Uterus (tissue), 4 donors: ENCODE measurements at places on chromosomes 6 and 20. TPM values are rescaled to one million over a fixed set of nuclear protein-coding genes. Genes with fewer than 3 reads are reported as not detected.

- DNase-seq, result no peak
Measured at GRCh38 chr6:154931711-154932424, 63.2 kb upstream of the TIAM2 start.

DNA sequence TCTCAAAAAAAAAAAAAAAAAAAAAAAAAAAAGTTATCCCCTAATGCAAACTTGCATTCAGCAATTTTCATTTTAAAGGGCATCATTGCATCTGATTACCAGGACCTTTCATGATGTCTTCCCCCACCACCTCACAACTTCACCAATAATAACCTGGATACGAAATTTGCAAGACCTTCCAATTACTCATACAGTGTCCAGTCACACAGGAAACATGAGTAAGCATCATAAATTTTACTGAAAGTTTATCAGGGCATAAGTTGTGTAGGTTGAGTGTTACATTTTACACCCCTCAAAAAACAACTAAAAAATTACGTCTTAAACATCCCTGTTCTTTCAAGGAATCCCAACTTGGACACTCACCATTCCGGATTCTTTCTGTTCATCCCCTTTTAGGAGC lies 79.1 kb upstream of the ANKEF1 start:
- no peak for DNase-seq

GRCh38 chr6:140047321-140047720 lies 672.9 kb upstream of the CITED2 start:
- no peak for DNase-seq

DNA sequence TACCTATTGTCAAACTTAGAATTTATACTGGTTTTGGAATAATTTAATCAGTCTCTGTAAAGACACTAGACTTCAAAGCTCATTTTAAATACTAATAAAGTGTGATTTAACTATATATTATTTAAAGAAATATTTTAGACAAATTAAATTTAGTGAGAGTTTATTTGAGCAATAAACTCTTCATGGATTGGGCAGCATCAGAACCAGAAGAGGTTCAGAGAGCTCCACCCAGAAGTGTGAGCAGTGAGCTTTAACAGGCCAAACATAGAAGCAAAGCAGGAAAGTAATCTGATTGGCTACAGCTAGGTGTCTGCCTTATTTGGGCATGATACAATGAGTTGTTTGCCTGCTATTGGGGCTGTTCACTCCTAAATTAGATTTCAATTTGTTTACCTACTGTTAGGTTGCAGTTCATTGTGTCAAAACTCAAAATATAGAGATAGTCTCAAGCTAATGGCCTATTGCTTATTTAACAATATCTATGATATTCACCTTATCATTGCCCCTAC lies 355.1 kb upstream of the RNF217 start:
- DNase-seq, result no peak

DNA sequence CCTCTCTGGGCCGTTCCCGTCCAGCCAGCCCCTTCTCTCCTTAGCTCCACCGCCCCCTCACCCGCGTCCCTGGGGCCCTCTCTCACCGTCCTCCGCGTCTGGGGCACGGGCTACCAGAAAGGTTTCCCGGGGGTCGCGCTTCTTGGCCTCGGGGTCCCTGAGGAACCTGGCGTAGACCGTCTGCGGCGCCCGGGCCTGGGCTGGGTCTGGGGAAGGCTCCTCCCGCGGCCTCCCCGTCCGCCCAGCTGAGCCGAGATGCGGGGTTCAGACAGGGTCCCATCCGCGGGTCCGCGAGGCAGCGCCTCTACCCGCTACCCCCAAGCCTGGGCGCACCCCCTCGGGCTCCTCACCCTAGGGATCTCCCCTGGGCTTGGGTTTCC lies 1.1 kb downstream of the TULP1 start:
- no peak for DNase-seq

DNA sequence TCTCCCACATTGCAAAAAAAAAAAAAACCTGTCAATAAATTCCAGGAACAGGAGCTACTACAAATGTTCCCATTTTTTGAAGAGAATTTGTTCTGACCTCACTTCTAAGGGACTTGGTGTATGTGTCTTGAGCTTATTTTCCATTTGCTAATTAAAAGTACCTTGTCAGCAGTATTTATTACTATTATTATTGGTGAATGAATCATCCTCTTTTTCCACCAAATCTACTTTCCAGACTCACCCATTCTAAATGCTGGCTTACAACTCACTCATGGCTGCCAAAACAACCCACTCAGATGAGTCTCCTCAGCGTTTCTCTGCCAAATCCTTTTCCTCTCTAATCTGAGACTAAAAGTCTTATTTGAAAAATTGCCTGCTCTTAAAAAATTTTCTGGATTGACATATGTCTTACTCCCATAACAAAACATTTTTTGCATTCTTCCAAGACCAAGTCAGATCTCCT lies 33.2 kb upstream of the TASP1 start:
- DNase-seq, result peak; percentile 50

GRCh38 chr6:111743862-111744692 lies 129.2 kb downstream of the FYN start:
- DNase-seq, result no peak

- no peak for DNase-seq
Measured at GRCh38 chr20:51208162-51208561, 185.3 kb upstream of the KCNG1 start.

DNA sequence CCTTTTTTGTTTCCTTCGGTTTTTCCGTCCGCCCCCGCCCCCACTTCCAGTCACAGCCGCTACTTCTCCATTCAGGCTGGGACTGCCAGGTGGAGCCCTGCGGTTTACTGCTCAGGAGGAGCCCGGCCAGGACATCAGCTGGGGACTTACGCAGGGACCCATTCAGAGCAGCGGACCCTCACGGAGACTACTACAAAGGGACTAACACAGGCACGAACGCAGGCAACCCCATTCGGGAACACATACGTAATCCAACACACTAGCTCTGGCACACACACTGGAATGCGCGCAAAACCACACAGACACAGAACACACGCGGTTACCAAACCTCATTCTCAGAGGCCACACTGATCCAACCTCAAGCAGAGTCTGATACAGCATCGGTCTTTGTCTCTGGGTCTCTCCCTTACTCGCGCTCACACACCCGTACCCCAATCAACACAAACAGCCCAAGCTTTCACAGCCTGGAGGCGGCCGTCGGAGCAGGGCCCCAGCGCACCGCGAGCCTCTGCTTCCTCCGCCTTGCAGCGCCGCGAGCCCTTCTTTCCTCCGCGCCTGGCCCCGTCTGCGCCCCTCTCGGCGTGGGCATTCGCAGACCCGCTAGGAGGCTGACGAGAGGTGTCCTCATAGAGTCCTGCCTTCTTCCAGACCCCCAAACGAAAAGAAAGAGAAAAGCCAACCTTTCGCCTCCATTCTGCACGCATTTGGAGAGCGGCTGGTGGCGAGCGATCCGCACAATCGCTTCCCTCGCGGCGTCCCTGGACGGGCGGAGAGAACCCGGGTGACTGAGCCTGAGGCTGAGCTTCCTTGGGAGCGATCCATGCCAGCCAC lies 1.1 kb upstream of the SLC32A1 start:
- no peak for DNase-seq

GRCh38 chr20:56769921-56770600 lies 141.0 kb downstream of the TFAP2C start:
- no peak for DNase-seq

DNA sequence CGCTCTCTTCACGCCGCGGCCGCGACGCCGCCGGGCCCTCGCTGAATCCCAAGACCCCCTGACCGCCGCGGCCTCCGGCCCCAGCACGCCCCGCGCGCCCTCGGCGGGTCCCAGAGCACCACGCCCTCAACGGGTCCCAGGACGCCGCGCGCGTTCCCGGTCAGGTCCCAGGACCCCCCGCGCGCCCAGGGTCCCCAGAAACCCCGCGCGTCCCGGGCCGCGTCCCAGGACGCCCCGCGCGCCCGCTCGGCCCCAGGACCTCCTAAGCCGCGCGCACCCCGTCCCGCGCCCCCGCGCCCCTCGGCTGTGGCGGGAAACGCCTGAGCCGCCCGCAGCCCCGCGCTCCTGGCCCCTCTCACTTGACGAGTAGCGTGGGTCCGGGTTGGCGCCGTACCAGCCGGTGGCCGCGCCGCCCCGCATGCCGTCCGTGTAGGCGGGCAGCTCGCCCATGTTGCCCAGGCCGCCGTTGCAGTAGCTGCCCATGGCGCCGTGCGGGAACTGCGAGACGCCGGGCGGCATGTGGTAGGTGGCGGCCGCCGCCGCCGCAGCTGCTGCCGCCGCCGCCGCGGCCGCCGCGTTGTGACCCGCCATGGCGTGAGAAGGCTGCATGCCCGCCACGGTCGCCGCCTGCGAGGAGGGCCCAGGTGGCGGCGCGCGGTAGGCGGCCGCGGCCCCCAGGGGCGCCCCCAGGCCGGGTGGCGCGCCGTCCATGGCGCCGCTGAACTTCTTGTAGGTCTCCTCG lies 556 bp downstream of the NKX2-4 start:
- DNase-seq, result no peak

DNA sequence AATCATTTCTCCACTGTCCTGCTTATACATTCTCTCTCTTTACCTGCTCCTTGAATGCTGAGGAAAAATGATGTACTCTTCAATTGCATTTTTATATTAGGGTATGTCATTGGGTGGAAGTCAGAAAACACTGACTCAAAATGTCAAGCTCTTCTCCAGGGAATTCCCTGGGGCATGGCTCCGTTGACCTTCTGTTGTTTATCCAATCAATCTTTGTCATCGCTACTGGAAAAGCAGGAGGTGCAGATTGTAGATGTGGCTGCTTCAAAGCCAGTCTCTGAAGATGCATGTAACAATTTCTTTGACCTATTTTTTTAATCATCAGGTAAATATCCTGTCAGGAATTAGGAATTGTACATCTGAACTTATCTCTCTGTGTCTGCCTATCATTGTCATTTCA lies 63.9 kb upstream of the TENT5A start:
- no peak for DNase-seq

GRCh38 chr6:33739571-33739970 lies 7.1 kb downstream of the IP6K3 start:
- no peak for DNase-seq

ASIP gene
- not detected for total RNA-seq

EPB41L1 gene
- total RNA-seq, result 69.2 TPM

TP53INP2 gene
- total RNA-seq, result 23.2 TPM

CTAGE9 gene
- total RNA-seq, result not detected

OLIG3 gene
- not detected for total RNA-seq
